ENCODE measurements at places on chromosomes 12 and 14.

DNA sequence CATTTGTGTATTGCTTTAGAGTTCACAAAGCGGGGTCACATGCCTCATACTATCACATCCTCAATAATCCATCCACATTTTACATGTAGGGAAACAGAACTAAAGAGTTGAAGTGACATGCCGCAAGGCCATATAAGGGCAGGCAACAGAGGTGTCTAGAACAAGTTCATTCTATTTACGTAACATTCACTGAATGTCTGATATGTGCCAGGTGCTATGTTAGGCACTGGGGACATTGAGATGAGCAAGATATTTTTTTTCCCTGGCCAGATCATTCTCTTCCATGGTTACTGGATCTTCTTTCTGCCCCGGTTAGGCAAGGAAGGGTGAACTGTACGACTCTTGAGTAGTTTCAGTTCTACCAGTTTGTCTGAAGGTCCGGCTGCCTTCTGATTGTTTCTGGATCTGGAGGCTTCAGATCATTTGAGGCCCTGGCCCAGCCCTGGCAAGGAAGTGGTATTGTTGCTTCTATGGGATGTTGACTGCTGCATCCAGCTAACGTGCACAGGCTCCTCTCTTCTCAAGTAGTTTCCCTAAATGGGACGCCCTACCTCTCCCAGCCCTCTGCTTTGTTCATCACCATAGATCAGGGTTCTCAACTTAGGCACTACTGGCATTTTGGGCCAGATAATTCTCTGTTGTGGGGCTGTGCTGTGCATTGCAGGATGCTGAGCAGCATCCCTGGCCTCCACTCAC, 12.1 kb downstream of the GPATCH2L start:
- DNase-seq = no peak

DNA sequence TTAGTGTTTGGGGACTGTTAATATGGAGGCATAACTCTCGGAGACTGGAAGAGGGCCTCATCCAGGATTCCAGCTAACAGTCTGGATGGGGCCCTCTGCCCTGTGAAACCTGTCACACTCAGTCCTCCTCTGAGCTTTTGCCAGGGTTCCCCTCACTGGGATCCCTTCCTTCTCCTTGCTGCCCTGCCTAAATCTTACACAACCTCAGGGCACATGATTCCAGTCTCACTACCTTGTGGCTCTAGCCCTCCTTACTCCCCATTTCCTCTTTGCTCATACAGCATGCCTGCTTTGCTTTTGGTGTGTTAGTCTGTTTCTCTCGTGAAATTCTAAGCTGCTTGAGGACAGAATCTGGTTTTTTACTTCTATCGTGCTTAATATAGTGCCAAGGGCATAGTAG, 942 bp upstream of the GSG1 start:
- no peak for DNase-seq

DNA sequence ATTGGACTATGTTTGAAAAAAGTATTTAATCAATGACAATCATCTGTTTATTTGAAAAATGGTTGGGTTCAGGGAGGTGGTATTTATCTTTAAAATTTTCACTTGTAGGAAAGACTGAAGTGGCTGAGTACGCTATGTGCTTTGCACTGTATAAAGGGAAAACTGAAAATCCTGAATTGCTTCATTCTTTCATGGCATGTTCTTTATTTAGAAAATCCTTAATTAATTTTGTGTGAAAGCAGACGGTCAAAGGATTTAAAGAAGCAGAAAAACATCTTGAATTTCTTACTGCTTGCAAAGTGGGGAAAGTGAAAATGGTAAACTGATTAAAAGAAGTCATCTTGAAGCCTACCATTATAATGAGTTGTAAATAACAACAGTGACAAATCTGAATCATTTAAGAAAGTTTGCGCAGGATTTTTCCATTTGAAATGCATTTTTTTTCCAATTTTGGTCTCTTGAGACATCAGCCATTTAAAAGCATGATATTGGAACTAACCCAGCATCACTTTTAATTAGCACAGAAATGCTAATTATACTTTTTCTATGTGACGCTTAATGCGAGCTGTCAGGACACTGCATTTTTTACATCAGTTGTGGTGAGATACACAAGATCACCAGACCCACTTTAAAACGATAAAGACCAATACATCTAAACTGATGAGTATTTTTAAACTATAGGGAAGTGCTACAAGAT, 169.0 kb downstream of the NEDD1 start:
- no peak for DNase-seq

DNA sequence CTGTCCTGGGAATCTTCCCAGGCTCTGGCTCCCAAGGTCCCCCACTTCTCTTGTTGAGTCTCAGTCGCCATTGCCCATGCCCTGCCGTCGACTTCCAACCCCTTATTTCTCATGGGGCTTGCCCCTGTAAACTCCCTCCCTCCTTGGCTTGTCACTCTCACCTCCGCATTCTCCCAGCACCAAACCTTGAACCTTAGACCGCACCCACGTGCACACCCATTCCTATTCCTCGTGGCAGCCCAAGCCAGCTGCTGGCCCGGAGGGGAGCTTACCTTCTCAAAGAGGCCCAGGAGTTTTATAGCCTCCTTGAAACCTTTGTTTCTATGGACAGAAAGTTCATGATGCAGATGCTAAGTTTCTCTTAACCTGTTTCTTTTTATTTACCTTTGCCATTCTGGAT, 4.6 kb downstream of the JDP2 start:
- DNase-seq = no peak

Measured in endothelial cell of umbilical vein (primary cell).